ENCODE measurements at places on chromosomes 2 and 18.

GRCh38 chr2:69939722-69940121, 21.7 kb downstream of the ASPRV1 start:
- peak; percentile 61 for DNase-seq

GRCh38 chr2:96238266-96238665, 27.5 kb downstream of the TMEM127 start:
- no peak for DNase-seq

GRCh38 chr2:241947004-241947350, 77.4 kb downstream of the RTP5 start:
- peak; percentile 69 for DNase-seq

DNA sequence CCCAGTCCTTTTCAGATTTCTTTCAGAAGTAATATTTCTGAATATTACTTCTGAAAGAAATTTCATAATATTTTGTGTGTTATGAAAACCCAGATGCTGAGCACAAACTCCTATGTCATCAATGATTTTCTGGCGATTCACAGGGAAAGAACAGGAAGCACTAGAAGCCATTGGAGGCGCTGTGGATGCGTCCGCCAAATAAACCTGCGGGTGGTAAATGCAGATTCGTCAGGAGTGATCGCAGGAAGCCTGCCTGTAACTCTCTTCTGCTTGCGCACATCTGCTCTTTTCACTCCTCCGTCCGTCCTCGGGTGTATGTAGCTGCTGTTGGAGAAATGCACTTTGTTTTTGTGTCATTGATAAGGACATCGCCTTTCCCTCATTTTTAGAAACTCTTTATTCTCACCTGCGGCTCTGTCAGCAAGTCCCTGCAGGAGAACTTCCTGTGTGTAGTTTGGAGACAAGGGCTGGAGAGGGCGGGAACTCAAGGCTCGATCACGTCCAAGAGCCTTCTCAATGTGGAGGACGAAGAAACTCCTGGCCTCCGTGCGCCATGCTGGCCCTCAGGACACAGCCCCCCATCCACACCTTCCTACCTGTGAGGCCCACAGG, 483.8 kb downstream of the GALR1 start:
- no peak for DNase-seq

- DNase-seq: no peak
These were observed 6.7 kb downstream of the GNAL start for GRCh38 chr18:11695736-11696135.

DNA sequence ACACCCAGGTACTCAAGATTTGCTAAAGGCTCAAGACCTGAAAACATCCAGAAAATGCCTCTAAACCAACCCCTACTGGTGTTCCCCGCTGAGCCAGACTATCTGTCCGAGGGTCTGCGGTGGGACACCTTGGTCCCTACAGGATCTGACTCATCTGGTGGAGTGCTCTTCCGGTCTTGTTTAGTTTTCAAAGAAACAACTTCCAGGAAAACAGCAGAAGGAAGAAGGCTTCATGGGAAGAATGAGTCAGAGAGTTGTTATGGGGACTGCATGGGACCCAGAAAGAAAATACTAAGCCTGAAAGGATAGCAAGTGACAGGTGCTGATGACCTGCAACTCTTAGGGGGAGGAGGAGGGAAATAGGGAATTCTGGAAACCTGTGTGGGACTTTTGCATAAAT, 41.3 kb downstream of the ZFP36L2 start:
- DNase-seq: no peak

DNA sequence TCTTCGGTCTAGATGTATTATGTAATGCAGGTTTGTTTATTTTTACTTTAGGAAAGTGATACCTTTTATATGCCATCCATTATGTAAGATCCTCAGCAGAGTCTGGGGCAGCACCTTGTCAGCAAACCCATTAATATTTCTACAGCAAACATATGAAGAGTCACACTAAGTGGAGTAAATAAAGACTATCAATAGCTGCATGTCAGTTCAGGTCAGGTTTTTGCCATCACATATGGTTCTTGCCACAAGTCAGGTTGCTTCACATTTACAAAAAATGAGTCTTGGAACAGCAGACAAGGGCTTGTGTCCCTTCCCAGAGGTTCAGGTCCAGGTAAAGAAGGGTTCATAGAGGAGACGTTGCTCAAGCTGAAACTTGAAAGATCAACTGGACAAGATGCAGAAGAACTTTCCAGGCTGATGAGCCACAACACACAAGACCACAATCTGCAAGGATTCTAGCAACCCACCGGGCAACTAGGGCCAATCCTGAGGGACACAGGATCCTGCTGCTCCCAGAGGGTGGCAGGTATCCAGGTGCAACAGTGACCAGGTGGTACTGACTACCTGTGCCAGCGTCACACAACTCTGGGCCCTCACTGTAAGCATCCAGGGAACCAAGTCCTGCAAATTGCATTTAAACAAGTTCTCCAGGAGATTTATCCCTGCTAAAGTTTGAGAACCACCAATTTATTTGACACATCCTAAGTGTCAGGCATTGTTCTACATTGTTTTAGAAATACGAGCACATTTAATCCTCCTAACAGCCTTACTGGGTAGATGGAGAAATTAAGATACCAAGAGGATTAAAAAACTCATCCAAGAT, 215.8 kb downstream of the ALPK2 start:
- DNase-seq: no peak

DNA sequence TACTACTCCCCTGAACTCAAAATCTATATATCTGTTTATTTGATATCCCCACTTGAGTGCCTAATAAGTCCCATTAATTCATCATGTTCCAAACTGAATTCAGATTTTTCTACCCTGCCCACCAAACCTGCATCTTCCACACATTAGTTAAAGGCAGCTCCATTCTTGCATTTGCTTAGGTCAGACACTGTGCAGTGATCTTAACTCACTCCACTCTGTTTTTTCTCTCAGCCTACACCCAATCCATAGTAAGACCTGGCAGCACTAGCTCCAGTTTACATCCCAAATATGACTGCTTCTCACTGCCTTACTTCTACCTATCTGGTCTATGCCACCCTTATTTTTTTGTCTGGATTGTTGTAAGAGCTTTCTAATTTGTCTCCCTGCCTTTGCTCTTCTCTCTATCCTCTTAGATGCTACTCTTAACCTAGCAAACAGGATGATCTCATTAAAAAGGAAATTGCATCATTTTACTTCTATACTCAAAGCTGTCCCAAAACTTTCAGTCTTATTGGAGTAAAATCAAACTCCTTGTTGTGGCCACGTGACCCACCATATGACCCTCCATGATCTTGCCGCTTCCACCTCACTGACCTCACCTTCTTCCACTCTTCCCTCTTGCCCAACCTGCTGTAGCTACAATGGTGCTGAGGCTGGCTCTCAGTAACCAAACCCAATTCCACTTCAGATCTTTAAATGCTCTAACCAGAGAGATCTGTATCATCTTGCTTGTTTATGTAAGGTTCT, 274.9 kb upstream of the FANCL start:
- DNase-seq: no peak

DNA sequence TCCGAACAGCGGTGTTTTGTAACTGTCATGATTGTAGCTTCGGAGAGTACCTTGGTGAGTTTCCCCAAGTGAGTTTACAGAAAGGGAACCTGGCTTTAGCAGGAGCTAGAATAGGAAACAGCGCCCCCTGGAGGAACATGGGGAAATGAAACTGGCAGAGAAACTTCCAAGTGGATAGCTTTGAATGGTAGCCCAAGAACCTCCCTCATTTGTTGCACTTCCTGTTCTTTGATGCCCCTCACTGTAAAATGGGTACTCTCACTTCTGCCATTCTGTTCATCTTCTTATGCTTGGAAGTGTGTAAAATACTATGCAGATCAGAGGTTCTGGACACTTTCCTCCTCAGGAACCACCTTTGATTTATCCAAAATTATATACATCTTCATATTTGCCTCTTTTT, 36.2 kb downstream of the CHST10 start:
- peak; percentile 71 for DNase-seq

GRCh38 chr2:227597998-227598397, 695 bp upstream of the SCYGR2 start:
- no peak for DNase-seq

GRCh38 chr18:3498698-3499471, 48.9 kb downstream of the TGIF1 start:
- DNase-seq: peak; percentile 82

DNA sequence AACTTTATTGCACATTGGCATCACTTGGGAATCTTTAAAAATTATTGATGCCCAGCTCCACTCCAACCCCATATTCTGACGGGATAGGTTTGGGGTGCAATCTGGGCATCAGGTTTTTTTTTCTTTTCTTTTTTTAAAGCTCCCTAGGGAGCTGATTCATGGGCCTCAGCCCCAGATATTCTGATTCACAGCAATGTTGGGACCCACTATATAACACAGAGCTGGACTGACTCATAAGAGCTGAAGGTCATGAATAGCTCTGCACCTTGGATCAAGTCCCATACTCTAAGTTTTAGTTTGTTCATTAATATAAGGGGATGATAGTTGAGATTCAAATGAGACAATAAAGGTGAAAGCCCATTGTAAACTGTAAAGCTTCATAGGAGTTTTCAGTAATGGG, 191.1 kb upstream of the REV1 start:
- no peak for DNase-seq

DNA sequence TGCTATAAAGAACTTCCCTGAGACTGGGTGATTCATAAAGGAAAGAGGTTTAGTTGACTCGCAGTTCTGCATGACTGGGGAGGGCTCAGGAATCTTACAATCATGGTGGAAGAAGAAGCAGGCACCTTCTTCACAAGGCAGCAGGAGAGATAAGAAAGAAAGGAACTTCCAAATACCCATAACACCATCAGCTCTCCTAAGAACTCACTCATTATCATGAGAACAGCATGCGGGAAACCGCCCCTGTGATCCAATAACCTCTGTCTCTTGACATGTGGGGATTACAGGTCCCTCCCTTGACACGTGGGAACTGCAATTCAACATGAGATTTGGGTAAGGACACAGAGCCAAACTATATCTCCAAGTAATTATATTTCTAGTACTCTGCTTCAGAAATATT, 163.8 kb upstream of the CDH20 start:
- no peak for DNase-seq

- DNase-seq: no peak
These were observed 406.1 kb upstream of the NRP2 start for GRCh38 chr2:205276116-205276777.

DNA sequence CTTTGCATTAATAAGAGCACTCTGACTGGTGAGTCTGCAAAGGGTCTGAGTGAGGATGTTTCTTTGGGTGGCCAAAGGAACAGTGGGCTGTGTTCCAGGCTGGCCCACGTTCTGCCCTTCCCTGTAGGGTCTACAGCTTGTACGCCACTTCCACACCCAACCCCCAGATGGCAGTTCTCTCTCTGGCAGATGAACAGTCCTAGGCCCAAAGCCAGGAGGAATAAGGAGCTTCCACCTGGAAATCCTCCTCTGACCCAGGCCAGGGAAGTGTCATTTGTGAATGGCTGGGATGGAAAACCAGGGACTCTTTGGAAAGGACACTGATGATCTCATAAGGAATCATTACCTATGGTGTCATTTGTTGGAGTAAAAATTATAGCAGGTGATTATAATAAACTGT, 6.6 kb downstream of the OTOF start:
- DNase-seq: peak; percentile 46

DNA sequence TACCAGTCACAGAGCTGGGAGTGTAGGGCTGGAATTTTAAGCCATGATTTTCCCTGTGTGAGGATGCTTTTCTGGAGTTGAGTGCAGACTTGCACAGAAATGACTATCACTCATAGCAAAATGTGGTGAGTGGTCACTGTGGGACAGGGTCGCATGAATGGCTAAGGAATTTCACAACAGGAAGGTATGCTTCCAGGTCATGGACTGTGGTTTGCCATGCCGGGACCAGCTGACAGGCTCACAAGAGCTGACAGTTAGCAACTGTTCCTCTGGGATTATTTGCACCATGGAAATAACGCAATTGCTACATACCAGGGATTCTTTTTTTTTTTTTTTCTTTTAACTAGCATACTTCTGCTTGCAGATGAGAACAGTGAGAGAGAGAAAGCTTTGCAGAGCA, 3.8 kb upstream of the UXS1 start:
- DNase-seq: no peak

- no peak for DNase-seq
These were observed 46.4 kb downstream of the ACKR3 start for GRCh38 chr2:236616031-236616430.

DNA sequence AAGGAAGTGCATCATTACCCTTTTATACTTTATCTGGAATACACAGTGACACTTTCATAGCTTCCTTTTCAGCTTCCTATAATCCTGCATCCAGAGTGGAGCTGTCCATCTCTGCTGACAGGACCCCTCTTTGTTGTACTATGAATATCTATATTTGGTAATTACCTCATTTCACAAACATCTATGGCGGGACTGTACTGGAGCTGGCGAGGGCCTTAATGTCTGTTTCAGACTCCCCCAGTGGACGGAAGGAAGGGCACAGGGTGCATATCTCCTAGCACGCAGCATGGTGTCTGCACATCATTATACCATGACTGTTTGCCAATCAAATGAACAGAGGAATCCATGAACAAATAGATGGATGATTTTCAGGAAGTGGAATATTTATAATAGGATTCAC, 142.3 kb downstream of the SOX11 start:
- no peak for DNase-seq

DNA sequence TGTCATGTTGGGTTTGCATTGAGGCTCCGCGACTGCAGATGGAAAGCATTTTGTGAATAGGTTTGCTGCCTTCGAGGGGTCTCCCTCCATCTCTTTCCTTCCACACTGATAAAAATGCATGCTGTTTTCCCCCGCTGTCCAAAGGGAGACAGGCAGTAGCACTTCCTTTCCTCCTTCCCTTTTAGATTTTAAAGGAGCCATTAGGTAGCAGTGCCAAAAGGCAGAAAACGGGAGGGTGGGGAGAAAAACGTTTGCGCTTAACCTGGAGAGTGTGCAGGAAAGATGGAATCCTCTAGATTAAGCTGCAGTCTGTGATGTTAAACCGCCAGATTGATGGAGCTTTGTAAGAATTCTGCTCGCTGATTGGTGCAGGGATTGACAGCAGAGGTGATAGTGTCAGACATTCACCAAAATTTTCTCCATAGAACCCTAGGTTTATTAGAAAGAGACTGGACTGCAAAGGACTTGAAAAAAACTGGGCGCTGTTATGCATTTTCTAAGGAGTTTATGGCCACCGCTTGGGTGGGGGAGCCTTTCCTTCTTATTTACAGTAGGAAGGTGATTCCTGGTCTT, 688 bp downstream of the MAPRE2 start:
- DNase-seq: no peak

DNA sequence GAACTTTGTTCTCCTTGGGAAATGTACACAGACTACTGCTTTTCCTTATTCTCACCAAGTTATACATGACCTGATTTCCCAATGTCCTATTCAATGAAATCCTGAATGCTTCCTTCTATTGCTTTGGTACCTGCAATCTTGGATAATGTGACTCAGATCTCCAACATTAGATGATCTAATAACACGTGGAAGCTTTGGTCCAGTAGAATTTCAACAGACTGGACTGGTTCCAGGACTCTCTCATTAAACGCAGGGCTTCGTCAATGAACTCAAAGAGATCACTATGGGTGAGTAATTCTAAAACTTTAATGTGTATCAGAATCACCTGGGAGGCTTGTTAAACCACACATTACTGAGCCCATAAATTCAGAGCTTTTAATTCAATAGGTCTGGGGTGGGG, 413.6 kb upstream of the KCNH7 start:
- no peak for DNase-seq
